ENCODE measurements at places on chromosomes 7 and 10.

DNA sequence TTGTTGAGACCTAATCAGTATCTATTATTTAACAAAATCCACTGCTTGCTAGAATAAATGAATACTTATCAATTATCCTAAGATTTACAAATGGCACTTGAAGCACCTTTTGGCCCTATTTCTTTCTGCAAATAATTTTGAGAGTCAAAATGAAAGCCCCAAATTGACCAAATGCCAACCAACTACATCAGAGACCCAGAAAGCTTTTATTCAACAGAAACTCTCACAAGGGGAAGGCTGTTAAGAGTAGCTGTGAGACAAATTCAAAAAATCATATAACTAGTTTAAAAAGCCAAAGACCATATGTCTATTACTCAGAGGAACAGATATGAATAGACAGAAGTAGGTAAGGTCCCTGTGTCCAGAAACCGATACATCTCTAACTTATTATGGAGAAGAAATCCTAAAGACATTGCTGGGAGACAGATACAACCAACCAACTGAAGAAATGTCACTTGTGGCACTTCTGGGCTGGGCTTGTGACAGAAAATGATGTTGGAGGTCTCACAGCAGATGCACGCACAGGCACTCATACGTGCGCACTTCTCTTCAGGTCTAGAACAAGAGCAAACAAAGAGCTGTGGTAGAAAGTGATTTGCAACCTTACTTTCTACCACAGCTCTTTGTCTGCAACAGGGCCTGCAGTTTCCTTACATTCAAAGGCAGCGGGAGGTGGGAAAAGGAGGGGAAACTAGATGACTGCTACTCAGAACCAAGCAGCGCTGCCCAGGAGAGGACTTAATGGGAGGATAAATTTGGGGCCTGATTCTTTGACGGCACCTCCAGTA, 58.6 kb upstream of the KCNIP2 start:
- DNase-seq: no peak

DNA sequence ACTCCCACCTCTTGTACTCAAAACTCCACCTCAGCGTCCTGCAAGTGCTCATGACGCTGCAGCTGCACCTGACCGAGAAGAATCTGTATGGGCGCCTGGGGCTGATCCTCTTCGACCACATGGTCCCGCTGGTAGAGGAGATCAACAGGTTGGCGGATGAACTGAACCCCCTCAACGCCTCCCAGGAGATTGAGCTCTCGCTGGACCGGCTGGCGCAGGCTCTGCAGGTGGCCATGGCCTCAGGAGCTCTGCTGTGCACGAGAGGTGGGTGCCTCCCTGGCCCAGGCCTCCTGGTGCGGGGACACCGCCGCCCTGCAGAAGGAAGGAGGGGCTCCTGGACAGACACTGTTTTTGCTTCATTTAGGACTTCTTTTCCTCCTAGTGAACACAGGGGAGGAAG, 10.3 kb downstream of the INTS15 start:
- no peak for DNase-seq

DNA sequence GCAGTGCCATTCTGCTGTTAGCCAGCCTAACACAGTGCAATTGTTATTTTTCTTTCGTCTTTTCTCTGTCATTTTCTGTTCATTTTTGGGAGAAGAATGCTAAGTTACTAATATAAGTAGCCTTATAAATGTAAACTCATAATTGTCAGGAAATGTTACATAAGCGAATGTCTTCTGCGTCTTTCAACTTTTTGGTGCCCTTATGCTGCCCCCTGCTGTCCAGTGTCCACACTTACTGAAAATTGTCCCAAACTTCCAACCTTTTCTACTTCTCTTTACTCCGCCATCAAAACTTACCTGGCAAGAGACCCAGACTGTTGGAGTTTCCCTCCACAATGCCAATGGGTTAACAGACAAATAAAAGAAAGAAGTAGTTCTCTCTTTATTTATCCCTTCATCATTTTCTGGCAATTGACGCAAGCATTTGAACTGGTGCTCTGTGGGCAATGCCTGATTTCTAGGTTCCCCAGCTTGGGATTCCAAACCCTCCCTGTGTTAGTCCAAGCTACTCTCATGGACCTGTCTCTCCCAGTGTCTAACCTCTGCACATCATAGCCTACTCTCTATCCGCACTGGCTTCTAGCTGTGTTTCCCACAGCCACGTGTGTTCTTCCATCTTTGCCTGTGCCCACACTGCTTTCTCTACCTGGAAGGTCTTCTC, 21.0 kb upstream of the EPC1 start:
- DNase-seq: peak; percentile 21

- DNase-seq: no peak
Measured at GRCh38 chr10:131630772-131631258, 270.0 kb upstream of the PPP2R2D start.

DNA sequence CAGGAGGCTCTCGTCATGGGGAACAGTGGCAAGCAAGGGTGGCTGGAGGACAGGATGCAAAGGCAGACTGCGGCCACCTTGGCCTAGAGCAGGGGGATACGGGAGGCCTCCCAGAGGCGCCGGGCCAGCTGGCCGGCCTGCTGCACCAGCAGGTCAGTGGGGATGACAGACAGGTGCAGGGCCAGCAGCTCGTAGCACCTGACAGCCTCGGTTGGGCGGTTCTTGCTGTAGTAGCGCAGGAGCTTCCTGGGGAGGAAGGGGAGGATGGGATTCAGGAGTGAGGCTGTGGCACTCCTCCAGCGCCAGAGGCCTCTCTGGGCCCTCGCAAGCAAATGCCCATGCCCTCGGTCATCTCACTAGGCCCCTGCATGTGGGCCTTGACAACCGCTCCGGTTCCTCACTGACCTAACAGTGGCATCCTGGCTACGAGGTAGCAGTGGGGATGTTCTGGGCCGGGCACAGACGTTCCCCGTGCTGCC, 2.5 kb upstream of the PYROXD2 start:
- no peak for DNase-seq

GRCh38 chr7:8172372-8173354, 89.3 kb downstream of the ICA1 start:
- no peak for DNase-seq

DNA sequence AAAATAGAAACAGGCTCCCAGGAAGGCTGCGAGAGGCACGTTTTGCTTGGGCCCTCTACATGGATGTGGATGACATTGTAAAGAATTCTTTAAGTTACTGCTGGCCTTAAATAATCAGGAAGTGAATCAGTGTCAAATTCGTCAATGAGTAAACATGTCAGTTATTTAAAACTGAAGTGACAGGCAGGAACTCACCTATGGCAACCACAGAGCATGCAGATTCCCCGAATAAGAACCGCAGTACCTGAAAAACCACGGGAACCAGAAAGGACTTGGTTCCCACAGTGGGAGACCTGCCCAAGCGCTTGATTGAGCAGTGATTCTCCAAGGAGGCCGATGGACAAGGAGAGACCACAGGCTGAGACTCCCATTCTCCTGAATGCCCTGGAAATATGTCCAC, 351.2 kb upstream of the AKR1E2 start:
- DNase-seq: no peak

GRCh38 chr10:95373660-95374059, 82.9 kb upstream of the PDLIM1 start:
- no peak for DNase-seq

DNA sequence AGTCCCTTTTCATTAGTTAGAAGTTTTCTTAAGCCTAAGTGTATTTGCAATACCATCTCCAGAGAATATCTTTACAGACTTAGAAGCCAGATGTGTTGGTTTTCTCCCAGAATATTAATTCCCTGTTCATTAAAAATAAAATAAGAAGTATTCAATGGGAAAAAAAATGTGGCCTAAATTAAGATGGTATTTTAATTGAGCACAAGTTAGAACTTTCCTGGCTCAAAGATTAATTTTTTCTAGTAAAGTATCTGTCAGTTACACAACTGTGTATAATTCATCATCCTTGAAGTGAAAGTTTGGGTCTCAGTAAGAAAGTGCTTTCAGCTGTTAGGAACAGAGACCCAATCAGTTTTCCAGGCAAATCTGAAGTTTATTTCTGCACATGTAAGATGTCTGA, 1179.5 kb upstream of the C7orf33 start:
- DNase-seq: no peak

- DNase-seq: no peak
Measured at GRCh38 chr10:90947030-90947960, 26.4 kb upstream of the ANKRD1 start.

- no peak for DNase-seq
Measured at GRCh38 chr7:121336579-121336978, 7.8 kb downstream of the WNT16 start.

DNA sequence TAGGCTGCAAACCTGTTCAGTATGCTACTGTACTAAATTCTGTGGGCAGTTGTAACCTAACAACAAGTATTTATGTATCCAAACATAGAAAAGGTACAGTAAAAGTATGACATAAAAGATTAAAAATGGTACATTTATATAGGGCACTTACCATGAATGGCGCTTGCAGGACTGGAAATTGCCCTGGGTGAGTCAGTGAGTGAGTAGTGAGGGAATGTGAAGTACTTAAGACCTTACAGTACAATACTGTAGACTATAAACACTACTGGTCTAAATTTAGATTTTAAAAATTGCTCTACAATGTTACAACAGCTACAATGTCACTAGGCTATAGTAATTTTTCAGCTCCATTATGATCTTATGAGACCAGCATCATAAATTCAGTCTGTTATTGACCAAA, 146.0 kb upstream of the GNAI1 start:
- no peak for DNase-seq

GRCh38 chr7:107962817-107963216, 40.1 kb downstream of the LAMB1 start:
- DNase-seq: no peak

DNA sequence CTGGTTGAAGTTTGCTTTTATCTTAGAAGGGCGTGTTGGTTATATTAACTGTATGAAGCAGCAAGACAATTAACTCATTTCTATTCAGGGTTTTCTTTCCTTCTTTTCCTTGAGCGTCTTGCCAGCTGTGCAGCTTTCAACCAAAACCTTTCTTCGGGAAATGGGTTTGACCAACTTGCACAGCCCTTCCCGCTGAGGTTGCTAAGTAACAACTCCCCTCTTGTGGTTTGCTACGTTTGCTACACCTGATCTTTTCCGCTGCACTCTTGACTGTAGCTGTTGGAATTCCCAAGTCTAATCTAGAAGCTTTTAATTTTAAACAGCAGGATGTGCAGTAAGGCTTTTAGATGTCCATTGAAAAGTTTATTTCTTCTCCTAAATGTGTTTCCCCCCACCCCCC, 116.9 kb downstream of the CDCA7L start:
- no peak for DNase-seq

GRCh38 chr7:108294595-108294994, 161.6 kb downstream of the NRCAM start:
- DNase-seq: no peak

DNA sequence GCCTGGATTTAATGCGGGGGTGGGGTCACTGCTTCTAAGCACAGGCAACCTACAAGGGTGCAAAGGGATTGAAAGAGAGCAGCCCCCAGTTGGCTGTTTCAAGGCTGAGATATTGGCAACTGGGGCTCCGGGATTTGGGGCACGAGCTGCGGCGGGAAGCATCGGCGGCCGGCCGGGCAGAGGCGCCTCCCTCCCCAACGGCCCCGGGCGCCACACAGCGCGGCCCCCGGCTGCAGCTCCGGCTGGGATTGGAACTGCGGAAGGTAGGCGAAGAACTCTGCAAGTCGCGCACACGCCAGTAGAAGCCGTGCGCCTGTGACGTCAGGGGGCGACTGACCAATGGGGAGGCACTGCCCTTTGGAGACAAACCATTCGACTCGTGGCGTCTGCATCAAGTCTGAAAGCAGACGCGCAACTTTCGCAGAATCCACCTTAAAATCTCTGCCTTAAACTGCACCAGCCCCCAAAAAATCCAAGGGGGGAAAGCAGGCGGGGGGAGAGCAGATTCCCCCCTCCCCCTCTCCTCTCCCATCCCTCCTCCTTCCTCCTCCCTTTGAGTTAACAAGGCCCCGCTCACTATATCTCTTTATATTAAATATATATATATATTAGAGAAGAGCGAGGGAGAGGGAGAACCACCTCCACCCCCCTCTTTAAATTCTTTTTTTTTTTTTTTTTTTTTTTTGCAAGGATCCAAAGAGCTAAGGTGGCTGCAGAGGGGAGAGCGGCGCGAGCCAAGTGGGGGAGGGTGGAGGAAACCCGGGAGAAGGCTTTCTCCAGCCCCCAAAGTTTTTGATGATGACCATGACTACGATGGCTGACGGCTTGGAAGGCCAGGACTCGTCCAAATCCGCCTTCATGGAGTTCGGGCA, at the start of gene DLX6:
TSS of gene DLX6 (plus strand) at position 371 of the 872 bp plus-strand sequence. CDS start at position 796, 425 bp downstream.
- peak; percentile 69 for DNase-seq

- no peak for DNase-seq
Measured at GRCh38 chr7:39761449-39761848, 138.1 kb downstream of the RALA start.

DNA sequence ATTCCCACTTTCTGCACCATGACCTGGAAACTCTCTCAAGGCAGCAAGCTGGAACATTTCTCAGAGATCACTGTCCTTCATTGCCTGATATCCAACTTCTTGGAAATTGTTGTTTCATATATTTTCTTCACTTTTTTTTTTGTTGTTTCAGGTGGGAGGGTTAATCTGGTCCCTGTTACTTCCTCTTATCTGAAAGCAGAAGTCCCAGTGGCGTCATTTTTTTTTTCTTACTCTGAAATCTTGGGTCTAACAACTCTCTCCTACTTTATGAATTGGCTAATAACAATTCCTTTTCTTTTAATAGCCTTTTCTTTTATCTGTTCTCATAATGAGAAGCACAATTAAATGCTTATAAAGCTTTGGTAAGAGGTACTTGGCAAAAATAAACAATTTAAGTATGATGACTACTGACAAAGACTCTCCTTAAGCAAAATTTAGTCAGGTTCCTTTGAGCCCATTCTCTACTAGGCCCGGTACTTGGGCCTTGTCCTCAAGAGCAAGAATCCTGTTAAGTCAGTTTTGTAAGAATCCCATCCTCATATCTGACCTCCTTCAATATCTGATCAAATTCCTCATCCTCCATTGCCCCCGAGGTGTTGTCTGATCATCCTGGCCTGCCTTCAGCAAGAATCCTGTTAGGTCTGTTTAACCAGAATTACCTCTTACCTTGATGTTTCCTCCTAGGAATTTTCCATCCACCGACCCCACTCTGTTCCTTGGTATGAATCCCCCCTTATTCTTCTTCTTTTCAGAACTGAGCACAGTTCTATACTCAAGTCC, 11.5 kb upstream of the CC2D2B start:
- no peak for DNase-seq
